Bronchial epithelial cell (primary cell): ENCODE measurements at places on chromosomes 1 and 21. TPM values are rescaled to one million over a fixed set of nuclear protein-coding genes. Genes with fewer than 3 reads are reported as not detected.

Gene CFAP141
- not detected in 2 replicates for total RNA-seq

- no peak for DNase-seq
These were observed 93.0 kb upstream of the SMYD2 start for GRCh38 chr1:214187933-214188332.

- peak; percentile 11 for DNase-seq
These were observed 12.3 kb downstream of the CHIT1 start for GRCh38 chr1:203217139-203217655.

- no peak for DNase-seq
These were observed 116.5 kb upstream of the C1orf174 start for GRCh38 chr1:4016351-4017130.
